ENCODE measurements at places on chromosomes 13 and 19.

DNA sequence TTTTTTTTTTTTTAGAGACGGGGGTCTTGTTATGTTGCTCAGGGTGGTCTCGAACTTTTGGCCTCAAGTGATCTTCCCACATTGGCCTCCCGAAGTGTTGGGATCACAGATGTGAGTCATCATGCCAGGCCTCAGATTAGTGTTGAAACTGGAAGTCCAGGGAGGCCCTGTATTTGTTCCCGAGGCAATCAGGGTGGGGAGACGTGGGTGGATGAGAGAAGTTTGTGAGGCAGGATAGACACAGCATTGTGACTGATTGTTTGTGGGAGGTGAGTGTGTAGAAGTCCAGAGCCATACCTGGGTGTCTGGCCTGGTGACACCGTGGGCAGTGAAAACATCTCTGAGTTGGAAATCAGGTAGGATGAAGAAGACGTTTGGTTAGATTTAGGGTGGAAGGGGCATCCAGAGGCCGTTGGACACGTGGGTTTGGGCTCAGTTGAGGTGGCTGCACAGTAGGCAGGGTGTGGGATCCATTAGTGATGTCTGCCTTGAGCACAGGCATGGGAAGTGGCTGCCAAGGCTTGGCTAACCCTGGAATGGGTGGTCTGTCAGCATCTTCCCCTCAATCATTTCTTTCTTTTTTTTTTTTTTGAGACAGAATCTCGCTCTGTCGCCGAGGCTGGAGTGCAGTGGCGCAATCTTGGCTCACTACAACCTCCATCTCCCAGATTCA is 12.4 kb downstream of the RTN2 start:
- DNase-seq = no peak

GRCh38 chr19:13795595-13796300 is 505 bp downstream of the ZSWIM4 start:
- DNase-seq = no peak

DNA sequence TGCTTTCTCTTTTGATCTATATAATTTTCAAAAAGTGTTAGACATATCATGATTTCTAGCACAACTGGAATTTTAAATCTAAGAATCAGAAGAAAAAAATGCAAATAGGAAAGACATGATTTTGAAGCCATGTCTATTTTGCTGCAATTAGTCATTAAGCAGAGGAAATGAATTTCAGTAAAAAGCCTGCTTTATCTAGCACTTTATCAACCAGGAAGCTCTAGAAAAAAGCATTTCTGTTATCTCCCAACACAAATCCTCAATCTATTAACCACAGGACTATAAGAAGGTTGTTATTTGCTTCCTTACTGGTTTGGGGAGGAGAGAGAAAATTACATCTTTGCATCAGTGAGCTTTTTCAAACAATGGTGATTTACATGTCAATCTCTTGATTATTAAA is 716.7 kb downstream of the DIAPH3 start:
- no peak for DNase-seq

- DNase-seq = peak; percentile 44
These were observed 87.4 kb upstream of the UBL3 start for GRCh38 chr13:29937841-29938240.

DNA sequence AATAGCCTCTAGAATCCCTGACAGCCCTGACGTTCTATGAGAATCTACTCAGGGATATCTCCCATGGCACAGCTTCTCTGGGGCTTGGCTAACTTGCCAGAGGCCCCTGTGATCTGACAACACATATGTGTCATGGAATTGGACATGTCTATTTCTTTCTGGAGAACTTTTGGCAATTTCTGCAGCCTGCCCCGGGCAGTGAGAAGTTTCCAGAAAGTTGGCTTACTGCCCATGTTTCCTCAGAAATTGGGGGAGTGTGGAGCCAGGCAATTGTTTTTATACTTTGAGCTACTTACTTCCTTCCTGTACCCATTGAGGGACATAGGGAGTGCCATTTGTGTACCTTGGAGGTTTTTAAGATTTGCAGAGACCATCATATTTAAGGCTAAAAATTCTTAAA is 98.9 kb downstream of the FLT1 start:
- no peak for DNase-seq

- peak; percentile 57 for DNase-seq
These were observed 6.3 kb downstream of the ERICH4 start for GRCh38 chr19:41449079-41449864.

DNA sequence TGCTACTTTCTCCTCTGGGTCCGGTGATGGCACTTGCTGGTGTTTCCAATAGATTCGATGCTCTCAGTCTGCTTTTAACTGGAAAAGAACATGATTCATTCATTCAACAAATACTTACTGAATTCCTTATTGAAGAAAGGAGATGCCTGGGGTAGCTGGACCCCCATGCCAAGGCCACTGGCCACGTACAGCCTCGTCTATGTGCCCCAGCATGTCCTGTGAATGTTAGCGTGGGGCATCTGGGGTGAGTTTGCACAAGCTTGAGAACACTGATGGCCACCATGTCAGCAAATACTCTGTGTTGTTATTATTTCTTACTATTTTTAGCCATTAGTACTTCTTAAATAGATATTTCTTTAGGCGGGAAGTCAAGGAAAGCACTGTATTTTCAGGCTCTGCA is 112.0 kb upstream of the OXGR1 start:
- DNase-seq = no peak

DNA sequence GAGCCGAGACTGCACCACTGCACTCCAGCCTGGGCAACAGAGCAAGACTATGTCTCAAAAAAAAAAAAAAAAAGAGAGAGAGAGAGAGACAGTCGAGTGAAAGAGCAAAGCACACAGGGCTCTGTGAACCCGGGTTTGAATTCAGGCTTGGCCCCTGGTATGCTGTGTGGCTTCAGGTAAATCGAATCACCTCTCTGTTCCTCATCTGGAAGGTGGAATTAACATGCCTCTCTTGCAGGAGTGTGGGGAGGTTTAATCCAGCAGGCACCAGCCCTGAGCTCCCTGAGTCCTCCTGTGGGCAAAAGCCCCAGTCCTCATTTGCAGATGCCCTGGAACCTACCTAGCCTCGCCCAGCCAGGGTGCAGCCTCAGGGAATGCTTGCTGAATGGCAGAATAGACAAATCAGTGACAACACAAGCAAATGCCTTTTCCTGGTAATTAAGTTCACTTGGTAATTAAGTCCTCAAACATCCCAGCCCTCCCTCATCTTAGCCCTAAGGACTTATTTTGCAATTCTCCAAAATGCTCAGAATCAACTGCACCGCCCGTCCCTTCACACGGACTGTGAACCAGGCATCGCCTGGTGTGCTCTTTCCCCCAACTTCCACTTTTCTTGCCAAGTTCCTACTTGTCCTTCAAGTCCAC is 4.6 kb upstream of the ZNRF4 start:
- DNase-seq = no peak

DNA sequence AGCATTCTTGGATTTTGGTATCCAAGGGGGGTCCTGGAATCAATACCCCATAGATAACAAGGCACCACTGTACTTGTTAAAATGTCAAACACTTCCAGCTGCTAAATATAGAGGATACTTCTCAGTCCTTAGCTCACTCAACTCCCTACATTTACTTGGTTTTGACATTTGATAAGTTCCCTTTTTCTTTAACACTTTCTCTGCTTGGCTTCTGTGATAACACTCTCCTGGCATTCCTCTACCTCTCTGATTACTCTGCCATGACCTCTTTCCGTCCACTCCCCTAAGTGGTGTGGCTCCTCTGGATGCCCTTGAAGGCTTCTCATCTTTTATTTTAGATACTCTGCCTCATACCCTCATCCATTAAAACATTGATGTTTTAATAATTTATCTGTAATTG is 65.2 kb downstream of the MICU2 start:
- no peak for DNase-seq

GRCh38 chr13:60575142-60575541 is 178.1 kb downstream of the TDRD3 start:
- no peak for DNase-seq

- peak; percentile 98 for DNase-seq
These were observed at the start of gene SH2D3A for GRCh38 chr19:6767357-6768235. Gene SH2D3A, minus strand, starts transcription at chr19:6767435. Its CDS starts 3,687 bp downstream, at chr19:6763748.

DNA sequence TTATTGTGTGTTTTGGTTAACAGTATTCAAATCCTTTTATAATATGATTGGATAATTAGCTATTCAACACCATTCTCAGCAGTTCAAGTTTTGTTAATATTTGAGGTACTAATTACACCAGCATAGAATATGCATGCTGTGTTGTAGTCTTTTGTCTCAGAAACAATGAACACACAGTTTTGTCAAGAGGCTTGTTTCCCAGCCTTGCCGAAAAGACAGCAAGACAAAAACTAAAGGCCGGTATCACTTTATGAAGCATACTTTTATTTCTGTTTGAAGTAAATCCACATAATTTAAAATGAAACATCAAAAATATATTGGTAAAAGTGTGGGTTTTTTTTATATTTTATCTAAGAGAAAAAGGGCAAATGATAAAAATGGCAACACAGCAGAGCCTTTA is 7.5 kb downstream of the GPR180 start:
- DNase-seq = no peak

- no peak for DNase-seq
These were observed 294.8 kb downstream of the FOXO1 start for GRCh38 chr13:40371531-40372125.

DNA sequence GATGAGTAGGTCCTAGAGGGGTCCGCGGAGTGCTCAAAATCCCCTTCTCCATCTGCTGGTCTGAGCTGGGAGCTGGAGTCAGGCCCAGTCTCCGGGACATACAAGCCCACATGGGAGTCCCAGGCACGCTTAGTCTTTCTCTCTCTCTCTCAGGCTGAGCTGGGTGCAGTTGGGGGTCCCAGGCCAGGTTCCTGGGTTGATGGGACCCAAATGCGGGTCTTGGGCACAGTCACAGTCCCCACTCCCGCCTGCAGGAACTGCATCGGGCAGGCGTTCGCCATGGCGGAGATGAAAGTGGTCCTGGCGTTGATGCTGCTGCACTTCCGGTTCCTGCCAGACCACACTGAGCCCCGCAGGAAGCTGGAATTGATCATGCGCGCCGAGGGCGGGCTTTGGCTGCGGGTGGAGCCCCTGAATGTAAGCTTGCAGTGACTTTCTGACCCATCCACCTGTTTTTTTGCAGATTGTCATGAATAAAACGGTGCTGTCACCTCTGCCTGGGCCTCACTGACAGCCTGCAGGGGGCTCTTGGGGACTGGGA is 23.8 kb downstream of the CYP4F12 start:
- DNase-seq = no peak

GRCh38 chr13:112725346-112726015 is 35.6 kb downstream of the ATP11A start:
- DNase-seq = no peak

DNA sequence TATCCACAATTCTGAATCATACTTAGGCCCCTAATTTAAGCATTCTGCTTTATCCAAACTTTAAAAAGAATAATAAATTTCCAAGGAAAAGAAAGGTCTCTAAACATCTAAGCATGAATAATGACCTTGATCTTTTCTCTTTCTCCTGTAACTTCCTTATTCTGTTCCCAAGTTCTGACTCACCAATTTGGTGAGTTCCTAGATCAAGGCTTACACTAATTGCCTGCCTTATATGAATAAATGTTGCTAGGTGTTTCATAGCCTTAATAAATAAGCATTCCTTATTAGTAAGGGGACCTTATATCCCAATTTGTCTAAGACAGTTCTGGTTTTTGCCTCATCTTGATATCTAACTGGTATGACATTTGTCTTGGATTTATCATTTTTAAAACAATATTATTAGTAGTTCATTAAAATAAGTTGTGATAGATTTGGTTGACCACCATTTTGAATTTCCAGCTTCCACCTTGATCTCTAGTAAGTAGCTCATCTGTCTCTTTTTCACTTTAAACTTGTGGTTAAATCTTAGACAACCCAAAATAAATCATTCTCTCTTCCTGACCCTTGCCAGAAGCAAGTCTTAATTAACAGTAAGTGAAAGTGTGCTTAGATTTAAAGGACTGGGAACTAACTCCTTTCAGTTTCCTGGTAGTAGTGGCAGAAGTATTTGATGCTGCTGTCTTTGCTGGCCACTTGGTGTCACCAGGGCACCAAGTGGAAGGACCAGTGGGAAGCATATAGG is 121.2 kb upstream of the MLNR start:
- no peak for DNase-seq

- no peak for DNase-seq
These were observed 193.8 kb downstream of the URI1 start for GRCh38 chr19:30135797-30136196.

GRCh38 chr19:27733551-27734266 is 1479.2 kb downstream of the UQCRFS1 start:
- no peak for DNase-seq

DNA sequence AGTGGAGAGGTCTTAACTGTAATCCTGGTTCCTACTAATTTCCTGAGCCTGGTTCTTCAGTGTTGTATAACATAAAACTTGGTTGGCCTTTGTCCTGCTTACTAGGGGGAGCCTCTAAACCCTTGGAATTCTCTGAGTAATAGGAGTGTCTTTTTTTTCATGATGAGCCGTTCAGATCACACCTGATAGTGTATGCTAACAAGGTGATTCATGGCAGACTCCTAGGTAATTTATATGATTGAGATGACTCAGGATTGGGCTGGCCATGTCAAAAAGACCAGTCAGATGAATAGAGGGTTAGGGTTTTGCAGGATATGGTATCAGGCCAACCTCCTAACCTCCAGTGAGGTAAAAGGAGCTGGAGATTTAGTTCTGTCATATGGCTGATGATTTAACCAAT is 135.8 kb upstream of the KLF12 start:
- DNase-seq = no peak

DNA sequence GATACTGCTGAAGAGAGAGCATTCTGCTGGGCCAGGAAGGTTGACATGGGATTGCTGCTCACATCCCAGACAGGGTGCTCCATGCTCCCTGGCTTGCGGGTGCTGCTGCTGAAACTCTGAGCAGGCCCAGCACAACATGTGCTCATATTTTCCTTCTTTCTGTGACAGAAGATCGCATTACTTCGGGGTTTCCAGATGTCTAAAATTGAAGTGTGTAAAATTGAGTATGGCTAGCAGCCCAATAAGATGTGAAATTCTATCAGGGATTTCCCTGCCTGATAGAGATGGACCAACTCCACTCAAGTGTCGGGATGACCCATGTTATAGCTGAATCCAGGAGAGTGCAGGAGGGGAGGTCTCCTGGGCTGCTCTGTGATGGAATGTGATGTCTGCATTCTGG is 55.6 kb upstream of the KL start:
- no peak for DNase-seq

DNA sequence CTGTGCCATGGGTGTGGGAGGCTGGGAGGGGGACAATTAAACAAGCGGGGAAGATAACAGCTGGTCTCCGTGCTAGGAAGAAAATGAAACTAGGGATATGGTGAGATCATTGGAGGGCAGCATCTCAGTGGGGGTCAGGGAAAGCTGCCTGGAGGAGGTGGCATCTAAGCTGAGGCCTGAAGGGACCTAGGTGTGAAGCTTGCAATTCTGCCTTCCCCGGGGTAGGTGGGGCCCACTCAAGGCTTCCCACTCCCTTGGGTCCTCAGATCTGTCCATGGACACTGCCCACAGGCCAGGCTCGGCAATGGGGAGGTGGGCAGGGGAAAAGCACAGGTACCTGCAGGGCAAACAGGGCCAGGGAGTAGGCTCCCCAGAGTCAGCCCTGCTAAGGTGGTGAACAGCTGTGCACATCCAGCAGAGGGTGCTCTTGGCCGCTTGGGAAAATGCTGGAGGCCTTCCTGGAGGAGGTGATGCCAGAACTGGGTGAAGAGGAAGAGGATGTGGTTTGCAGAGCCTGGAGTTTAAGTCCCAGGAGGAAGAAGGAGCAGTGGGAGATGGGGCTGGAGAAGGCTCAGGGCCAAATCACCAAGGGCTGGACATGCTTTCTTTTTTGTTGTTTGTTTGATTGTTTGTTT is 25.7 kb upstream of the CCNE1 start:
- DNase-seq = no peak

GRCh38 chr13:72186730-72187422 is 319.9 kb upstream of the DACH1 start:
- no peak for DNase-seq

GRCh38 chr13:80469853-80470381 is 129.0 kb upstream of the SPRY2 start:
- DNase-seq = no peak

Data from CD4-positive, alpha-beta T cell (primary cell).